ENCODE measurements at places on chromosomes 7 and 10.

DNA sequence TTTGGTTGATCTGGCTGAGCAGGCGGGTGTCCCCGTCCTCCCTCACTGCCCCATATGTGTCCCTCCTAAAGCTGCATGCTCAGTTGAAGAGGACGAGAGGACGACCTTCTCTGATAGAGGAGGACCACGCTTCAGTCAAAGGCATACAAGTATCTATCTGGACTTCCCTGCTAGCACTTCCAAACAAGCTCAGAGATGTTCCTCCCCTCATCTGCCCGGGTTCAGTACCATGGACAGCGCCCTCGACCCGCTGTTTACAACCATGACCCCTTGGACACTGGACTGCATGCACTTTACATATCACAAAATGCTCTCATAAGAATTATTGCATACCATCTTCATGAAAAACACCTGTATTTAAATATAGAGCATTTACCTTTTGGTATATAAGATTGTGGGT, 26.9 kb upstream of the TRIM56 start:
- DNase-seq = no peak

DNA sequence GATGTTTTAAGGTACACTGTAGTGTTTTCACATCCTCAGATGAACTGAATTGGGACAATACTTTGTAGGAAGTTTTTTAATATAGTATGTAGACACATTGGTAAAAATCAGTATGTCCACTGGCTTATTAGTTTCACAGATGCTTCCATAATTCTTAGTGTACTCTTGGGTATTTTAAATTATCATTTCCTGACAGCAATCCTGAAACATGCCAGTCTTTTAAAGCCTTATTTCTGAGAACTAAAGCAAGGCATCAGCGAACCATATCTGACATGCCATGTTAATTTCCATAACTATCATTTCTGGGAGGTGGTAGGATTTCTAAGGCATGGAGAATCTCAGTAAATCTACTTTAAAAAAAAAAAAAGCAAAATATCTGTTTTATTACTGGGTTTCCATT, 266.4 kb downstream of the ADK start:
- peak; percentile 7 for DNase-seq

DNA sequence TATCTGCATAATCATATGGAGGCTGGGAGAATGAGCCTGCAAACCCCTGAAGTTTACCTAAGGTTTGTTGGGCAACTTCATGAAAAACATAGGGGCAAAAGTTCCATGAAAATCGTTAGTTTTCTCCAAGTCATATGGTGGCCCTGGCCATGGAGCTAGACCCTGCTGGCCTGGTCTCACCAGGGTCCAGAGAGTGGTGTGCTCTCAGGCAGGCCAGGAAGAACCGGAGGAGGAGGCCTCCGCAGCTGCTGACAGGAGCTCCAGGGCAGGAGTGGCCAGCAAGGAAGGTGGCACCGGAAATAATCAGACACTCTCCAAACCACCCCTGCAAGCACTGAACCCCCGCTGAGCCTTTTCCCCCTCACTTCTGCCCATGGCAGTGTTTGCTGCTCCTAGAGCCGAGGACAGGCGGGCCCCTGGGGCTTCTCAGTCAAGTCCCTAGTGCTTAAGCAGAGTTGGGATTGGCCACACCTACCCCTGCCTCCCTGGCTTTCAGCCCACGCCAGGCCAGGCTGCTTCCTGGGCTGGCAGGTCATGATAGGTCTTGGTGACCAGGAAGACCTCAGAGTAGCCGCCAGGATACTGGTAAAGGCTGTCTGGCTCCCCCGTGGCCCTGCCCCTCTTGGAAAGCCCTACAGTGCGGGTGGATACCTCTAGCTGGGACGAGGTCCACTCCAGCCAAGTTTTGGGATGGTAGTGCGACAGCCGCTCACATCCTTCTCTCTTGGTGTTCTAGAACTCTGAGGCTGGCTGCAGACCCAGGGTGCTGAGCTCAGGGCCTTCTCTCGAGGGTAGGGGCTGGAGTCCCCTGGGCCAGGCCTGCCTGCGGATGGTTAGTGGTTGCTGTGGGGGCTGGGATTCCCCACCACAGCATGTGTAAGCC, 242.8 kb downstream of the MGMT start:
- DNase-seq = no peak

DNA sequence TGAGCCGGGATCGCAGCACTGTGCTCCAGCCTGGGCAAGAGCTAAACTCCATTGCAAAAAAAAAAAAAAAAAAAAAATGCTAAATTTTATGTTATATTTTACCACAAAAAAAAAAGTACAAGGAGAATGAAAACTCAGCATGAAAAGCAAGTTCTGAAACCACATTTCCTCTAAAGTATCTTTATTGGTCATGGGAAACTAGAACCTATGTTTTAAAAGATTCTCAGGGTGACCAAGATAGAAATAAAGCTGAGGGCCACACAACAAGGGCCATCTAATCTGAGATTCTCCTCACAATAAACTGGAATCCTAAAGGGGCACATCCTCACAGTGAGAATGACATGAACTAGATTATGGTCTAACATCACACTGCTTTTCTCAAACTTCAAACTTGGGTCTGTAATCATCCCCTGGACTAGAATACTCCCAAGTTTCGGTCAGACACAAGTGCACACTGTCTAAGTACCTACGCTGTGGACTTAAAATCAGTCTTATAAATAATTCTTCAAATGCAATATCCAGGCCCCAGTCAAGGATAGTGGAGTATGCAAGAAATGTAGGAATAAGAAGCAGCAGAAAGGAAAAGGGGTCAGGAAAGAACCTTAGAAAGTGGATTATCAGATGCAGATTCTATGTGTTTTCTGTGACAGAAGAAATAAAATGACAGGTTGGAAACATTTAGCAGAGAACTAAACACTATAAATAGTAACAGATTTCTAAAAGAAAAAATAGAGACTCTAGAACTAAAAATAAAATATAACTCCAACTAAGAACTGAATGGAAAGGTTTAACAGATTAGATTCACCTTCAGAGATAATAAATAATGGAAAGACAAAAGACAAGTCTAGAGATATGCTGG, 49.9 kb downstream of the COA1 start:
- DNase-seq = no peak

DNA sequence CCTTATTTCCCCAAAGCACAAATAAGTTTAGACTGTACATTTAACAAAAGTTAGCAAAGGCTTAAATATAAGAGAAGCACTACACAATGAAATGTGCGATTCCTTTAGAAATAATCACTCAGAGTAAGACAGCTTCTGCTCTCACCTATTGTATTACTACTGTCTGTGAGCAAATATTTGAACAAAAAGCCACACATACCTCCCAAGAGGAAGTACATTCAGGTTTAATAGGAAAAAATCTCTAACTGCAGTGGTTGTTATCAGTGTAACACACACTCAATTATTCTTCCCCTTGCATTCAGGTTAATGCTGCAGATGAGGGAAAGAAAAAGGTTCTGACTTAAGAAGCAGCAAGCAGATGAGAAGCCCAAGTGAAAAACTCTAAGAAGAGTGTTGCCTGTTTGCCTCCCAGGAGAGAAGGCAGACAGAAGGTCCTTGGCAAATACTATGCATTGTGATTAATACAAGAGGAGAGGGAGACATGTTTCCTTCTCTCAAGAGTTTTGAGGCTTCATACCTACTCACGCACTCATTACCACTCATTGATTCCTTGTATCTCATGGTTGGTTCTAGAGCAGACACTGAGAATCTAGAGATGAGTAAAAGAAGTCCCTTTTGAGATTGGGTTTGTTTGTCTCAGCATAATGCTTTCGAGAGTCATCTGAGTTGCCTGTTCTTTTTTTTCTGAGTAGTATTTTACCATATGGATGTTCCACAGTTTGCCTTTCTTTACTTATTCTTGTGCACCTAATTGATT, 13.6 kb downstream of the GIMAP4 start:
- no peak for DNase-seq

- no peak for DNase-seq
Observed at GRCh38 chr7:98202367-98203195, 8.7 kb upstream of the BHLHA15 start.

DNA sequence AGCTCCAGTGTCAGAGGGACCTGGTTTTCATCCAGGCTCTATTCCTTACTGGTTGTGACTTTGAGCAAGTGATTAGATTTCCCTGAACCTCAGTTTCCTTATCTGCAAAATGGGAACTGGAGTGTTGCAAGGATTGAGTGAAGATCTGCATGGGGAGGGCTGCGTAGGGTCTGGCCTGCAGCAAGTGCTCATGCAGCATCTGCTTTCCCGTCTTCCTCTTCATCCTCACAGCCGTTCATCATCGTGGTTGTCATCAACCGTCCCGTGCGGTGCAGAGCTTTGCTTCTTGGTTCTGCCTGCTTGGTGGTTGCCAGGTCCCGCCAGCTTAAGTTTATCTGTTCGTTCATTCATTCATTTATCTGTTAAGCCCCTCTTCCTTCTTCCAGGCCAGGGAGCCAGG, 135.0 kb downstream of the GRK5 start:
- DNase-seq = no peak

- DNase-seq = no peak
Observed at GRCh38 chr10:123485341-123485960, 180.7 kb upstream of the GPR26 start.

DNA sequence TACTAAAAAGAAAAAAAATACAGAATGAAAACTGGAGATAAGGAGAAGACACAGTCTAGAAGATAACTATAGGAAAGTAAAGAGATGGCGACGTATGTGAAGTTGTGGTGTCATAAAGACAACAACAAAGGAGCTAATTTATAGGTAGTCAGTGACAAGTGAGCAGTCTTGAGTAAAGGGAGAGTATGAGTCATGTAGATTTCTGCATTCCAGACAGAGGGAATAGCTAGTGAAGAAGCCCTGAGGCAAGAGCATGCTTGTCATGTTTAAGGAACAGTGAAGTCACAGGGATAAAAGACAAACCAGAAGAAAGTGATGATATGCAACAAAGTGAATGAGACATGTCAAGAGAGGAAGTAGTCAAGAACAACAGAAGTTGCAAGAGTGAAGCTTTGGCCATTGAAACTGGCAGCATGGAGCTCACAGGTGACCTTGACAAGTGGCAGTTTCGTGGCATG, 2.3 kb upstream of the MIOS start:
- no peak for DNase-seq

DNA sequence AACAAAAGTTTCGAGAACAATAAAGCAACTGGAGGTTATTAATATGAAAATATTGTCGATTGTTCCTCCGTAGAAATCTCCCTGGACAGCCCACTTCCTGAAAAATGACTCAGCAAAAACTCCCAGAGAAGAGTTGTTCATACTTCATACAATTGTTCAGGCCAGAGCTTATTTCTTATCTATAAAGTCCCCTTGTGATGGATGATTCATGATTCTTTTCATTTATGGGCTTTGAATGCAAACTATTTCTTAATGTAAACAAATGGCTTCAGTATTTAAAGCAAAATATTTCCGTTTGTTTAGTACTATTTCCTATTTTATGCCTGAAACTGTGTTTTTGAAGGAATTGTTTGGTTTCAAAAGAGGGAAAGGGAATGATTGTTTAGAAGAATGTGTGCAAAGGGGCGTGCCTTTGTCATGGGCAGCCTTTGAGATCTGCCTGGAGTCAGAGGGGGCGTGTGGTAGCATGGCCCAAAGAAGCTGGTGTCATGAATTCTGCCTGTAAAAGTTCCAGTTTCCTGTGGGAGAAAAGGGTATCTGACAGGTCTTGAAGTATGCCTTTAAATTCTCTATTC, 26.2 kb upstream of the EXOC6 start:
- no peak for DNase-seq

GRCh38 chr10:60298408-60299389, 91.0 kb downstream of the ANK3 start:
- DNase-seq = peak; percentile 46

- no peak for DNase-seq
Observed at GRCh38 chr7:24812305-24812945, 55.2 kb upstream of the GSDME start.

GRCh38 chr7:149377386-149377785, 83.5 kb downstream of the ZNF777 start:
- no peak for DNase-seq

DNA sequence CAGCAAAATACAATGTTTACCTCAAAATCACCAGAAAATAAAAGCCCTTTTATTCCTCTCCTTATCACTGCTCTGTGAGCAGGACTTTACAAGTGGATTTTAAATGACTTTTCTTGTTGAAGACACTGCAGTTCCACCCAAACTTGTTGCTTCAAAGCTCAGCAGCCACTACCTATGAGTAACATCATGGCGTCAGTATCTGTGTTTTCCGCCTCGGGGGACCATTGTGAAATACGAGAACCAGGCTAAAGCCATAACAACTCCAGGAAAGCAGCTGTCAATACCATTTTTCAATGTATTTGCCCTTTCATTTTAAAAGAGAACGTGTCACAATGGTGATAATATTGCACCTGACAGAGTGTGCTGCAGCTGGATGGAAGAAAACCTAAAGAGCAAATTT, 284.0 kb upstream of the RNF32 start:
- DNase-seq = no peak

DNA sequence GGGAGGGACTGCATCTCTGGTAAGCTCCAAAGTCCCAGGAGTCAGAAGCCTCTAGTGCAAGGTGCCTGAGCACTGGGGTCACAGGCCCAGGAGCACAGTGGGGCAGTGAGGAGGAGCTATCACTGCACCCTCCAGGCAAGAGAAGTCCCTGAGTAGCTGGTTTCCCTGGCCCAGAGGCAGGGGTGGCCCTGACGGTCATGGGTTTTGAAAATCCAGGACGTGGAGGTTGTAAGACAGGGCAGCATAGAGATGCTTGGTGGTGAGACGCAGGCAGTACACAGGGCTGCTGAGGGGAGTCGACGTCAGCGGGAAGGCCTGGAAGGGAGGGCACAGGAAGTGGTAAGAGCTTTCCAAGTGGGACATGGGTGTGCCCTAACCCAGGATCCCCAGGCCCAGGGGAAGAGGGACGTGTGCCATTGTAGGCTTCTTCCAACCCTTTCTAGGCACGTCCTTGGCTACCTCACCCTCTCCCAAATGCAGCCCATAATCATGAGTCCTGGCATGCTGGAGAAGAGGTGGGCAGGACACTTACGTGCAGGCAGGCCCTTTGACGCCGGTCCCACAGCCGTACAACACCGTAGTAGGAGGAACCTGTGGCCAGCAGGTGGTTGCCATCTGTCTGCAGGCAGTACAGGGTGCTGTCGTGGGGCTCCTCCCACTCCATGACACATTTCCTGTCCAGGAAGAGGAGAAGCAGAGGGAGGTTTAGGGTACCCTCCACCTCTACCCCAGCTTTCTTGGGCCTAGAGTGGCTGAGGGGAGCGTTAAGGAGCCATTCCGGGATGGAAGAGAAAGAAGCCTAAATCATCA, 23.2 kb downstream of the DPCD start:
- DNase-seq = no peak

- DNase-seq = peak; percentile 33
Observed at GRCh38 chr7:88203401-88203800, 16.4 kb downstream of the SRI start.

DNA sequence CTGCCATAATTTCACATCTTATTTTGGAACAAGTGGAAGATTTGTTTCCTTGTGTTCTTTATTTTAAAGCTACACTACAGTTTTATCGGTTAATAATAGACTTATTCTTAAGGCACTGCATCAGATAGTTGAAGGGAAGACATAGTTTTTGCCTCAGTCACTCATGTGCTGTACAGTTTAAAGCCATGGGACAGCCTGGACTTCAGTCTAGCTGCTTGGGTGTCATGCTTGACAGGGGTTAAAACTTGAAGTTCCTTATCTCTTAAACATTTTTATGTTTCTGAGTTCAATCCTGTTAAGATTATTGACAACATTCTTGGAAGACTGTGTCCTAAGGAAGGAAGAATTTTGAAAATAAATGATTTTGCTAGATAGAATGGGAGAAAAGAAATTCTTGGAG, 49.7 kb downstream of the PPP1R9A start:
- DNase-seq = no peak
